ENCODE measurements at places on chromosomes 13 and 19.
A peak's percentile ranks its signal among the peaks of the same experiment; 100 is the strongest.

- no peak for DNase-seq
These were observed 13.5 kb upstream of the F7 start for GRCh38 chr13:113091891-113092775.

- no peak for DNase-seq
These were observed 113.3 kb upstream of the SOX1 start for GRCh38 chr13:111953546-111954178.

DNA sequence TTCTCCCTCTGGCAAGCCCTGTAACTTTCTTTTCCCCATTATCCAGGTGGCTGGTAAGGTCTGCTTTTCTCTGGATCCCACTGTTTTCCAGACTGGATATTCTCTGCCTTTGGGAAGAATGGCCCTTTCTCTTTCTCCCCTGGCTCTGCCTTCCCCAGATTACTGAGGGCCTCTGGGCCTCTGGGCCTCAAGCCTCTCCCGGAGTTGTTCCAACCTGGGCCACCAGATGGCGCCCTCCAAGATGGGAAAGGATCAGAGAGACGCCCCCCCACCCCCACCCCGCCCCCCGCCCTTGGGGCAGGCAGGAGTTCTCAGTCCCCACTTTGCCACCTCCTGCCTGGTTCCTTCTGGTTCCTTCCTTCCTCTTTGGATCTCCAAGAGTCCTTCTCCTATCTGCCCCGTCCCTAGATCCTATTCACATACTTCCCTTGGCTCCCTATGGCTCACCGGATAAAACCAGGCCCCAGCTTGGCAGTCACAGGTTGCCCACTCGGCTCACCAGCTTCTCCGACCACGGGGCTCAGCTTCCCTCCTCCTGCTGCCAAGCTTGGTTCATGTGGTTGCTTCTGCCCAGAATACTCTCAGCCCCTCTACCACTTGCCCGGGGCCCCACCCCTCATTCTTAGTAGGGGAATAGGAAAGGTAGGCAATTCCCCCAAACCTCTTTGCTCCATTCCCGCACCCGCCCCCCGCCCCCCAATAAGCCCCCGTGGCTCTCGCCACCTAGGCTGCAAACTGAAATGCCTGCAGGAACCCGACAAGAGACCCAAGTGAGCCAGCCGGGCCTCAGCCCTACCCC is 13.1 kb downstream of the EPS8L1 start:
- peak; percentile 60 for DNase-seq

DNA sequence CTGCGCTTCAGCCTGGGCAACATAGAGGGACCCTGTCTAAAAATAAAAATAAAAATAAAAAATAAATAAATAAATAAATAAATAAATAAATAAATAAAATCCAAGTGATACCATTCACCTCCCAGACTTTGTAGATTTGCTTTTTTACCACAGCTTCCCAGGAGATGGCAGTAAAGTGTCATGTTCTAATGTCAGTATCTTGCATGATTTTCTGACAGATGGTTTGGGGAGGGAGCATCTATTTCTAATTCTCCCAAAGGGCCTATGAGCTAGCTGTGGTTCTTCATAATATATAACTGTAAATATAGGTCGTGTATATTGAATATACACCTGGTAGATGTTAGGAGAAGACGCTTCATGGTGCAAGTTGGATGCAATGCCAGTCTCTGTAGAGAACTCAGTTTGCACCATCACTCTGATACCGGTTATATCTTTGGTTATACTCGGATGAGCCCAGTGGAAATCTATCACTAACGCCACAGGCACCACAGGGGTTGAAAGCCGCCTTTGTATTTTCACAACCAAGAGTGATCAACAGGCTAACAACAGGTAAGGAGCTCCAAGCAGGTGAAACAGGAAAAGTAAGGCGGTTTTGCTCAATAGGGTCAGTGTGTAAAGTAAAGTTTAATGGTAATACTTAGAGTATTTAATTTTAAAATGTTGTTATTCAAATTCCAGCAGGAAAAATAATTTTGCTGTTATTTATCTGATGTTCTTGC is 13.9 kb downstream of the APLP1 start:
- DNase-seq: peak; percentile 66

GRCh38 chr13:94959626-94960025 is 247.3 kb upstream of the SOX21 start:
- DNase-seq: no peak

GRCh38 chr13:110360598-110360997 is 53.5 kb downstream of the COL4A2 start:
- no peak for DNase-seq

DNA sequence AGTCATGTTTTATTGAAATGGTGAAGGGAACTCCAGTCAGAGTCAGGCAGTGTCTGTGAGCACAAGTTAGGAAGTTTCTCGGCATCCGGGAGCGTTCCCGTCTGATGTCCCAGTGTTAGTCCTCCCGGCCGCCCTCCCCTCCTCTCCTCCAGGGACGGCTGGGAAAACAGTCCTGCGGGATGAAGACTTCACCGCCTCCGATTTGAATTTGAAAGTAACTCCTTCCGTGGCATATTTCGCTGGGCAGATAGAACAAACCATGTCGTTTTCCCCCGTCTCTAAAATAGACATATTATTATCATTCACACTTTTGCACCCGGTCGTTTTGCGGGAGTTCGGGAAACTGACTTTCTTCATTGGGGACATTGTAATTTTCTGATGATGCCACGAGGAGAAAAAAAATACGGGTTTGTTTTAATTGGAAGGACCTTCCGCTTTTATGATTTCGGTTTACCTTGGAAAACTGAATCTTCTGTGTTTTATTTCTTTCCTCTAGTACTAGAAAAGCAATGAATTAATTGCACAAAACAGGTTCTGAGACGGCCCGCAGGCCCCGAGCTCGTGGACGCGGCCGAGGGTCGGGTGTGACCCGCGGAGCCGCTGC is 76.6 kb downstream of the ZIC5 start:
- no peak for DNase-seq

DNA sequence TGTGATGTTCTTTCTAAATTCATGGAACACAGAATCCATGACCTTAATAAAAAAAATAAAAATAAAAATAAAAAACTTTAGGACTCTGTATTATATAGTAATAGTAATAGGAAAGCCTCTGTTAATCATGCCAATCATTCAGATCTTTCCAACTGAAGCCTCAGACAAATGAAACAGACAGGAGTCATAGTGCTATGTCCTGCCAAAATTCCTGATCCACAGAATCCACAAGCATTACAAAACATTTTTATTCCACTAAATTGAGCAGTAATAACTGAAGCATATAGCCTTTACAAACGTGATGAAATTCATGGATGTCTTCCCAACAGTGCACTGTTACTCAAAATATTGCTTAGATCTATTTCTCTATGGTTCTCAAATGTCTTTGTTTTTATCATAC is 820.6 kb upstream of the PCDH9 start:
- DNase-seq: no peak

GRCh38 chr13:73870970-73871935 is 263.0 kb downstream of the KLF12 start:
- DNase-seq: peak; percentile 4

DNA sequence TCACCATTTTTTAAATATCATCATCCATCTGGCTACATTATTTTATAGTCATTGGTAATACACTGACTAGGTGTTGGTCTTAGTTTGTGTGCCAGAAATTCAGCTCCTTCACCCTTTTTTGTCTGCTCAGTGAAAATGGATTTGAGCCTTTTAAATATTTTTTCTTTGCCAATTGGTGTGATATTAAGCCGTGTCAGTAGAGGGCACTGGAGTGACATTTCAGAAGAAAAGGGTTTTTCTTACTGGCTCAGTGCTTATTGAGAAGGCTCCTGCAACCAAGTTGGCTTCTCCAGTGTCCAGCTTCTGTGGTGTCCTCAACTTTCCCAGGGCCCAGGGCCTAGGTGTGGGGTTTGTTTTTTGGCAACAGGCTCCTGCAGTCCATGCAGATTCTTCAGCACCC is 546.6 kb downstream of the DACH1 start:
- DNase-seq: peak; percentile 8

DNA sequence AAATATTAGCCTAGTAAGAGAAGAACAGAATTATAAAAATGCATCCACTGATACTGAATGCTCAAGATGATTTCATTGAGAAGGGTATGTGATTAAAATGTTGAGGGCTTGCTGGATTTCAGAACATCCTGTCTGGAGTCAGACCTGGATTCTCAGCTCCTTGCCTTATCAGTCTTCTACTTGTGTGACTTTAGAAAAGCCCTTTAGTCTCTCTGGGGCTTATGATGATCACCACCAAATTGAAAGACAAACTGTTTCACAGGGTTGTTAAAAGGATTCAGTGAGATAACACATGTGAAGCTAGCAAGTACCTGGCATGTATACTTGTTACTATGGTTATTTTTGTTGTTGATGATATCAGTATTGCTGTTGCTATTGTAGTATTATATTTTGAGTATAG is 118.4 kb downstream of the GPC6 start:
- no peak for DNase-seq

DNA sequence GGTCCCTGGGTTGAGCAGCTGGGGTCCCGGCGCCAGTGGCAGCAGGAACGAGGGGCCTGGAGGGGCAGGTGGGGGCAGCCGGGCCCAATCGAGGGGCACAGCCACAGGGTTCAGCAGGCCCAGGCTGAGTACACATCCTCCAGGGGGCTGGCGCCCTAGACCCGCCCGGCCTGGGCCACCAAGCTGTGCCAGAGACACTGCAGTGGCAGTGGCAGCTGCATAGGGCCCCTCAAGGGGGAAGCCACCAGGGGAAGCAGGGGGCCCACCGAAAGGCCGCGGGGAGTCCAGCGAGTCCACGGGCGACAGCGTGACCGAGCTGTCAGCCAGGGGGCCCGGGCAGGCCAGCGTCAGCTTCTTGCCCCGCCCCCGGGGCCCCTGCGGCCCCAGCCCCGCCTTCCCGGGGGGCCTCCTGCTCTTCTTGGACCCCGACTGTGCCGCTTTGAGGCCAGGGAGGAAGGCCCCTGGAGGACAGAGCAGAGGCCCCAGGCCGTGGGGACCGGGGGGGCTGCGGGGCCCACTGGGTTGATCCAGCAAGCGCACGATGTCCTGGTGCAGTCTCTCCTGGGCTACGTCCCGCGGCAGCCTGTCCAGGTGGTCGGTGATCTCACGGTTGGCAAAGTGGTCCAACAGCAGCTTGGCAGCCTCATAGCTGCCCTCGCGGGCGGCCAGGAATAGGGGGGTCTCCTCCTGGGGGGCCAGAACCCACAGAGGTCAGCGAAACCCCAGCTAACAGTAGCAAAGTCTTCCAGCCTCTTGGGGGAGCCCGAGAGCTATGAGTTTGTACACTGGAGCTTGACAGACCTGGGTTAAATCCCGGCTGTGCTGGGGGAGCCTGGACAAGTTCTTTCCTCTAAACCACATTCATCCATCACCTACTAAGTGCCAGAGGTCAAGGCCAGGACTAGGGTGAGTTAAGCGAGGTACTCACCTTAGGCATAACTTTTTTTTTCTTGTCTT is 39.5 kb downstream of the NOTCH3 start:
- DNase-seq: peak; percentile 44

DNA sequence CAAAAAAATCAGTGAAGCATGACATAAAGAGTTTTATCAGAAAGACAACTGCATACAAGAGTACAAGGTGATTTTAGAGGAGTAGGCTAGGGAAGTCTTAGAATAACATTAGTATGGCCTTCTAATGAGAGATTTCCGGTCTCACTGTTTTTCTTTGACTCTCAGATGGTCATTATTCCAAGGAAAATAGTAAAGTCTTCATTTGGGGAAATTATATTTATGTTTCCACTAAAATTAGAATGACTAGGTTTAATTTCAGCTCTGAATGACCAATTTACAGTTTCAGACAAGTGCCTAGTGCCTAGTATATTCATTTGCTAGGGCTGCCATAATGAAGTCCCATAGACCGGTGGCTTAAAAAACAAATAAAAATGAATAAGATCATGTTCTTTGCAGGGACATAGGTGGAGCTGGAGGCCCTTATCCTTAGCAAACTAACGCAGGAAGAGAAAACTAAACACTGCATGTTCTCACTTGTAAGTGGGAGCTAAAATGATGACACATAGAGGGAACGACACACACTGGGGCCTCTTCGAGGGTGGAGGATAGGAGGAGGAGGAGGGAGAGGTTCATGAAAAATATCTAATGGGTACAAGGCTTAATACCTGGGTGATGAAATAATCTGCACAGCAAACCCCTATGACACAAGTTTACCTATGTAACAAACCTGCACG is 303.1 kb downstream of the PCDH9 start:
- no peak for DNase-seq
